ENCODE measurements at places on chromosomes 1 and 21. TPM values are rescaled to one million over a fixed set of nuclear protein-coding genes. Genes with fewer than 3 reads are reported as not detected.

DNA sequence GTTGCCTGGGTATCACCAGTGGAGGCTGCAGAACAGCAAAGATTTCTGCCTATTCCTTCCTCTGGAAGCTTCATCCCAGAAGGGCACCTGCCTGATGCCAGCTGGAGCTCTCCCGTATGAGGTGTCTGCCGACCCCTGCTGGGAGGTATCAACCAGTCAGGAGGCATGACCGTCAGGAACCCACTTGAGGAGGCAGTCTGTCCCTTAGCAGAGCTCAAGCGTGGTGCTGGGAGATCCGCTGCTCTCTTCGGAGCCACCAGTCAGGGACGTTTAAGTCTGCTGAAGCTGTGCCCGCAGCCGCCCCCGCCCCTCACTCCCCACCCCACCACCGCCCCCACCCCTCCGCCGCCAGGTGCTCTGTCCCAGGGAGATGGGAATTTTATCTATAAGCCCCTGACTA lies 23.1 kb upstream of the HFM1 start:
- H3K4me3 ChIP-seq, result no peak overlapping the region
- DNase-seq, result no peak
- no peaks in the 10 kb centered on the region for H3K4me1 ChIP-seq
- H3K27ac ChIP-seq, result no peak overlapping the region

DNA sequence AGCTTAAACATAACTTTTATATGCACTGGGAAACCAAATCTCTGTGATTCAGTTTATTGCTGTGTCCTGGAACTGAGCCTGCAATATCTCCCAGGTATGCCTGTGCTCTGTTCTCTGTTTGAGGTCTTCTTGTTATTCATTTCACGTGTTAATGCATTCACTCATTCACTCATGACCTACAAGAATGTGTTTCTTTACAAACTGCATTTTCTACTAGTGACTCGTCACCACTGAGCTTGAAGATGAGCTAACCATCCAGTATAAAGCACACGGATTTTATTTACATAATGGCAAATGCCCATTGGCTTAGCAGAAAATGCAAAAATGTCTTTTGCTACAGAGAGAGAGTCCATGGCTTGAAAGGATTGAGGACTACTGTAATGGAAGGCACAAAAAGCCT lies 75.0 kb upstream of the DUSP10 start:
- no peak overlapping the region for H3K27ac ChIP-seq
- no peak overlapping the region for H3K4me3 ChIP-seq
- no peak for DNase-seq
- no peaks in the 10 kb centered on the region for H3K4me1 ChIP-seq
- H3K36me3 ChIP-seq, result peaks cover 5% of the 10 kb centered on the region

- DNase-seq, result no peak
- H3K36me3 ChIP-seq, result no peaks in the 10 kb centered on the region
- H3K4me1 ChIP-seq, result no peaks in the 10 kb centered on the region
- H3K27me3 ChIP-seq, result peaks cover 26% of the 10 kb centered on the region
- no peak overlapping the region for H3K27ac ChIP-seq
- H3K4me3 ChIP-seq, result no peak overlapping the region
Observed at GRCh38 chr1:63967901-63968300, 194.1 kb downstream of the ROR1 start.

GRCh38 chr1:8392522-8392921 lies 74.6 kb downstream of the SLC45A1 start:
- peaks cover 30% of the 10 kb centered on the region for H3K36me3 ChIP-seq
- no peak overlapping the region for H3K27ac ChIP-seq
- H3K4me1 ChIP-seq, result peaks cover 66% of the 10 kb centered on the region
- no peak for DNase-seq
- H3K27me3 ChIP-seq, result no peaks in the 10 kb centered on the region
- no peak overlapping the region for H3K4me3 ChIP-seq

GRCh38 chr1:2583331-2583791 lies 3.2 kb upstream of the PRXL2B start:
- H3K4me1 ChIP-seq, result peaks cover 55% of the 10 kb centered on the region
- H3K36me3 ChIP-seq, result peaks cover 13% of the 10 kb centered on the region
- peak overlapping the region; percentile 93 for H3K27ac ChIP-seq
- no peak for DNase-seq

DNA sequence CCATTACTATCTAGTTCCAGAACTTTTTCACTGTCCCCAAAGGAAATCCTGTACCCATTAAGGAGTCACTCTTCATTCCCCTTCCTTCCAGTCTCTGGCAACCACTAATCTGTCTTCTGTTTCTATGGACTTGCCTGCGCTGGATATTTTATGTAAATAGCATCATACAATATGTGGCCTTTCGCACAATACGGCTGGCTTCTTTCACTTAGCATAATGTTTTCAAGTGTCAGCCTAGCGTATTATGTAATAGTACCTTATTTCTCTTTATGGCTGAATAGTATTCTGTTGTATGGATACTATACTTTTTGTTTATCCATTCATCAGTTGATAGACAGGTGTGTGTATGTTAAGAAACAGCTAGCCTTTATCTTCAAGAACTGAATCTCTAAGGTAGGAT lies 14.3 kb downstream of the ATF3 start:
- H3K4me1 ChIP-seq, result peaks cover 19% of the 10 kb centered on the region
- H3K4me3 ChIP-seq, result no peak overlapping the region
- peaks cover 34% of the 10 kb centered on the region for H3K36me3 ChIP-seq
- H3K27ac ChIP-seq, result no peak overlapping the region

The WNT3A gene
- total RNA-seq, result not detected

DNA sequence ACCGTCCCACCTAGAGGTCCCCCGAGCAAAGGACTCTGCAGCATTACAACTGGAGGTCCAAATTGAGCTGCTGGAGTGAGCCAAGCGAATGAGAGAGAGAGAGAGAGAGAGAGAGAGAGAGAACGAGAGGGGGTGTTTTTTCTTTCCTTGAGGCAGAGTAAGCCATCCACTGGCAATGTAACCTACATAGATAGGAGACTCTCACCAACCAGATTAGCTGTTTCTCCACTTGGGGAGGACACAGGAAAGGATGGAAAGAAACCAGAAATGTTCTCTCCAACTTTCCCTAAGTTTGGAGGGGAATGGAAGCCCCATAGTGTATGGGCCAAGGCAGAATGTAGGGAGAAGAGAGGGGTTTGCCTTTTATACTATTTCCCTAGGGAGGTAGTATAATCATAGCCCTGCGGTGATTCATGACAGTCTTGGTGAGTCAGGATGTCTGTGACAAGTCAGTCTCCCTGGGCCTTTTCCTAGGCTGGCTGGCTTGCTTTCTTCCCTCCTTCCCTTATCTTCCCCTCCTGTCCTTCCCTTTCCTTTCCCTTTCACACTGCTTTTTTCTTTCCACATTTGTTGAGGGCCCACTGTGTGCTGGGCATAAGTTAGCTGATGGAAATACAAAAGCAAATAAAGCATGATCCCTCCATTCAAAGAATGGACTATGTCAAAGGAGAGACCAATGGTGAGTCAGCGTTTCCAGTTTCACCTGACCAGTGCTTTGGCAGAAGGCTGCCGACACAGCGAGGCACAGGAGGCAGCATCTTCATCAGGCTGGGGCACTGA lies 7.1 kb downstream of the FNDC7 start:
- no peak overlapping the region for H3K27ac ChIP-seq
- H3K4me1 ChIP-seq, result no peaks in the 10 kb centered on the region
- DNase-seq, result no peak

DNA sequence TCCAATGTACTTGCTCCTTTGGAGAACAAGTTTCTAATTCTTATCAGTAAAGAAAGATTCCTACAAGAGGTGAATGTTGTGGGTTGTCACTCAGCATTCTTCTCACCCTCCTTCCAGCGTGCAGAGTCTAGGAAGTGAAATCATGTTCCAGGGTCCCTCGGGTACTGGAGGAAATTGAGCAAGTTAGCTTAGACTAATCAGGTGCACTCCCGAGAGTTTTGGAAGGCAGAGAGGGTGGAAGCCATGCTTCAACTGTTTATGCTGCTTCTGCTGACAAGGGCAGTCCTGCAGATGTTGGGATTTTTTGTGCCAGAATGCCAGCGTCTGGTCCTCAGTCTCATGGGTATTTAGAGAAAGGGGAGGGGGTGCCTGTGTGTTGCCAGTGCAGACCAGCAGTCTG lies 5.3 kb upstream of the C1orf115 start:
- peaks cover 3% of the 10 kb centered on the region for H3K4me1 ChIP-seq
- no peak for DNase-seq
- H3K27ac ChIP-seq, result no peak overlapping the region
- no peaks in the 10 kb centered on the region for H3K36me3 ChIP-seq

DNA sequence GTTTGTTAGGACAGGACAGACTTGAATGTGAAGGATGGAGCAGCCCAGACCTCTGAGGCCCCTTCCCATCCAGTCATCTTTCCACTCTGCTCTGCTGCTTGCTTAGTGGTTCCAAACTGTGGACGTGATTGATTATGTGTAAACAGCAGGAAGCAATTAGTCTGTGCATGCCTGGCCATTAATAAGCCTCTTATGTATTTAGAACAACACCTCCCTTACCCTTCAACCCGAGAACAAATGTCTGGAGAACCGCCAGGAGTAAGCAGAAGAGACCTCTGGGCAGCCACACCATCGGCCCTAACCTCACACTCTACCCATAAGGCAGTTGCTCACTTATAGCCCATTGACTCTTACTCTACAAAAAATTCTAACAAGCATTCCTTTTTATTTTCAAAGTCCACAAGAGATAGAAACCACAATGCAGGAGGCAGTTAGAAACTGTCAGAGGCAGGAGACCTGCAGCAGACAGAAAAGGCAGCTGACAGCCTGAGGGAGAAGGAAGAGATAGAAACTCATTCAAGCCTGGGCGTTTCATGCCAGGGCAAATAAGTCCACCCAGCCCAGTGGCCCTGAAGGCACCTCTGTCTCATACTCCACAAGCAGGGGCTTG lies 5.8 kb upstream of the EPHA8 start:
- H3K4me1 ChIP-seq, result no peaks in the 10 kb centered on the region
- no peak overlapping the region for H3K27ac ChIP-seq
- no peaks in the 10 kb centered on the region for H3K36me3 ChIP-seq
- DNase-seq, result no peak
- H3K27me3 ChIP-seq, result peaks cover 45% of the 10 kb centered on the region
- no peak overlapping the region for H3K4me3 ChIP-seq

The SMG7 gene
- 80.8 TPM for total RNA-seq

The DMRTA2 gene
- not detected for total RNA-seq

The PIK3R3 gene
- 4.8 TPM for total RNA-seq

- H3K36me3 ChIP-seq, result no peaks in the 10 kb centered on the region
- DNase-seq, result no peak
- H3K27ac ChIP-seq, result no peak overlapping the region
- no peak overlapping the region for H3K4me3 ChIP-seq
- peaks cover 6% of the 10 kb centered on the region for H3K4me1 ChIP-seq
Observed at GRCh38 chr1:16433030-16433429, 4.2 kb downstream of the SPATA21 start.

- no peak for DNase-seq
- H3K4me3 ChIP-seq, result no peak overlapping the region
- no peaks in the 10 kb centered on the region for H3K4me1 ChIP-seq
- H3K27me3 ChIP-seq, result no peaks in the 10 kb centered on the region
Observed at GRCh38 chr1:177650947-177651346, 318.9 kb downstream of the SEC16B start.

The FNBP1L gene
- not detected for total RNA-seq

DNA sequence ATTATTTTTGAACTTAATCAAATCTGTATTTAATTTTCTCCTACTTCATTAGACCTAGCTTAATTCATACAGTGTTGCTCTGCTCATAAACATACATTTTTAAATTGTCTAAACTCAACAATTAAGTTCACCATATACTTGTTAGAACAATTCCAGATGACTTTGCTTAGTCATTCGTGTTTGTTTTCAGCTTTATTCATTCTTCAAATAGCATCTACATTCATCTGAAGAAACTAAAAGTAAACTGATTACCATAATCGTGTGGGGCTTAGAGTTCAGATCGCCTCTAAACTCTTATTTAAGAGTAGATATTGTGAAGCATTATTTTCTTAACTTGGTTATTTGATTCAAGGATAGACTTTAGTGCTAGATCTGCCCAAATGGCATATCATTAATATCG lies 34.4 kb downstream of the KLHL20 start:
- peaks cover 35% of the 10 kb centered on the region for H3K36me3 ChIP-seq
- no peaks in the 10 kb centered on the region for H3K4me1 ChIP-seq
- no peak overlapping the region for H3K4me3 ChIP-seq
- H3K27ac ChIP-seq, result no peak overlapping the region
